ENCODE measurements at places on chromosomes 7 and 10. TPM values are rescaled to one million over a fixed set of nuclear protein-coding genes. Genes with fewer than 3 reads are reported as not detected.

DNA sequence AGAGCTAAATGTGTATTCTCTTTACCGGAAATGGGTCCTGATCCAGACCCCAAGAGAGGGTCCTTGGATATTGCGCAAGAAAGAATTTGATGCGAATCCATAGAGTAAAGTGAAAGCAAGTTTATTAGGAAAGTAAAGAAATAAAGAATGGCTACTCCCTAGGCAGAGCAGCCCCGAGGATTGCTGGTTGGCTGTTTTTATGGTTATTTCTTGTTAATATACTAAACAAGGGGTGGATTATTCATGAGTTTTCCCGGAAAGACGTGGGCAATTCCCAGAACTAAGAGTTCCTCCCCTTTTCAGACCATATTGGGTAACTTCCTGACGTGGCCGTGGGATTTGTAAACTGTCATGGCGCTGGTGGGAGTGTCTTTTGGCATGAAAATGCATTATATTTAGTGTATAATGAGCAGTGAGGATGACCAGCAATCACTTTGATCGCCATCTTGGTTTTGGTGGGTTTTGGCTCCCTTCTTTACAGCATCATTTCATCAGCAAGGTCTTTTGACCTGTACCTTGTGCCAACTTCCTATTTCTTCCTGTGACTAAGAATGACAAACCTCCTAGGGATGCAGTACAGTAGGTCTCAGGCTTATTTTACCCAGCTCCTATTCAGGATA lies 60.4 kb downstream of the ARL4A start:
- no peak for DNase-seq

- peak; percentile 10 for DNase-seq
Measured at GRCh38 chr7:15620491-15621185, 58.8 kb upstream of the AGMO start.

Gene SHH
- total RNA-seq, result 1.2 TPM

Gene TAS2R3
- 10.6 TPM for total RNA-seq

Gene ZNF503
- 10.1 TPM for total RNA-seq
